ENCODE measurements at places on chromosomes 7 and 10.

DNA sequence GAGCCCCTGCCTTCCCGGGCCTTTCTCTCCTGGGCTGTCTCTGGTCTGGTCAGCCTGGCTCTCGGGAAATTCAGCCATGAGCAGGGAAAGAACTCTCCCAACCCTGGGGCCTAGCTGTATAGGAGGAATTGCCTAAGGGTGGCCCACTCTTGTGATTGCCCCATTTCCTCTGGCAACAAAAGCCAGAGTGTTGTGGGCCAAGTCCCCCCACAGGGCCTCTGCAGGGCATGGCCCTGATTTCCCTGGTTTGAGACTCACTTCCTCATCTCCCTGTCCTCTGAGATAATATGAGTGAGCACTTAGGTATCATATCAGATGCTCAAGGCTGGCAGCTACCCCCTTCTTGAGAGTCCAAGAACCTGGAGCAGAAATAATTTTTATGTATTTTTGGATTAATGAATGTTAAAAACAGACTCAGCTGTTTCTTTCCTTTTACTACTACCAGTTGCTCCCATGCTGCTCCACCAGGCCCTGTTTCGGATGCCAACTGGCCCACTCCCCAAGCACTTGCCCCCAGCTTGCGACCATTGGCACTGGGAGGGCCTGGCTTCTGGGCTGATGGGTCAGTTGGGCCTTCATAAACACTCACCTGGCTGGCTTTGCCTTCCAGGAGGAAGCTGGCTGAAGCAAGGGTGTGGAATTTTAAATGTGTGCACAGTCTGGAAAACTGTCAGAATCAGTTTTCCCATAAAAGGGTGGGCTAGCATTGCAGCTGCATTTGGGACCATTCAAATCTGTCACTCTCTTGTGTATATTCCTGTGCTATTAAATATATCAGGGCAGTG is 11.4 kb downstream of the IRF5 start:
- DNase-seq, result no peak

- no peak for DNase-seq
Observed at GRCh38 chr10:96719850-96720421, 378 bp downstream of the PIK3AP1 start.

DNA sequence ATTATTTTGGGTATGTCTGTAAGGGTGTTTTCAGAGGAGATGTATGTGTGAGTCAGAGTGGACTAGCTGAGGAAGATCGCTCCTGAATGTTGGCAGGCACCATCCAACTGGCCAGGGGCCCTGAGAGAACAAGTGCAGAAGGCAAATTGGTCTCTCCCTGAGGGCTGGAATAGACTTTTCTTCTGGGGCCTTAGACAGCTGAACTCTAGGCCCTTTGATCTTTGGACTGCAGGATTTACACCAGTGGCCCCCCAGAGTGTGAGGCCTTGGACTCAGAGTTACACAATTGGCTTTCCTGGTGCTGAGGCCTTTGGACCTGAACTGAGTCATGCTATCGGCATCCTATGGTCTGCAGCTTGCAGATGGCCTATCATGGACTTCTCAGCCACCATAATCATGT is 217.2 kb downstream of the REEP3 start:
- peak; percentile 27 for DNase-seq

GRCh38 chr10:48708144-48708543 is 23.5 kb downstream of the WDFY4 start:
- no peak for DNase-seq

- no peak for DNase-seq
Observed at GRCh38 chr10:12796401-12797160, 204.9 kb downstream of the CCDC3 start.

GRCh38 chr10:70940834-70941568 is 52.6 kb upstream of the PCBD1 start:
- no peak for DNase-seq

GRCh38 chr7:16765436-16765859 is 11.9 kb downstream of the TSPAN13 start:
- no peak for DNase-seq

GRCh38 chr10:11560076-11560709 is 51.3 kb downstream of the USP6NL start:
- DNase-seq, result no peak

DNA sequence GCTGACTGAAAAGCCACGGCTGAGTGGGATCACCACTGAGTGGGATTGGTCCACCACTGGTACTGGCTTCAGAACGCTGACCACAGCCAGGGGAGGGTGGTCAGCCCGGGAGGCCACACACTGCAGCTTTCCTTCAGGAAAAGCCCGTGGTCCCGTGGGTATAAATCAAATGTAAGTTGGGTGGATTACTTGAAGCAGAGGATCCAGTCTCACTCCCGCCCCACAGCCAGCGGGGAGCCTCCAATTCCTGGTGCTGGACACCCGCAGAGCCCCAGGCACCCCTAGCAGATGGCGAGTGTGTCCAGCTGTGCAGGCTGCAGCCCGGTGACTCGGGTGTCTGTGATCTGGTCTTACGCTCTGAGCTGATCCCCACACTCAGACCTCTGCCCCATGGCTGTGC is 231.1 kb upstream of the ZNF32 start:
- no peak for DNase-seq

GRCh38 chr7:134662871-134663205 is 16.2 kb downstream of the BPGM start:
- DNase-seq, result no peak

GRCh38 chr7:129055861-129056464 is 1.1 kb upstream of the TNPO3 start:
- no peak for DNase-seq

- no peak for DNase-seq
Observed at GRCh38 chr7:32892521-32893206, 1.1 kb upstream of the KBTBD2 start.

- DNase-seq, result no peak
Observed at GRCh38 chr10:125147971-125148439, 12.4 kb downstream of the CTBP2 start.

DNA sequence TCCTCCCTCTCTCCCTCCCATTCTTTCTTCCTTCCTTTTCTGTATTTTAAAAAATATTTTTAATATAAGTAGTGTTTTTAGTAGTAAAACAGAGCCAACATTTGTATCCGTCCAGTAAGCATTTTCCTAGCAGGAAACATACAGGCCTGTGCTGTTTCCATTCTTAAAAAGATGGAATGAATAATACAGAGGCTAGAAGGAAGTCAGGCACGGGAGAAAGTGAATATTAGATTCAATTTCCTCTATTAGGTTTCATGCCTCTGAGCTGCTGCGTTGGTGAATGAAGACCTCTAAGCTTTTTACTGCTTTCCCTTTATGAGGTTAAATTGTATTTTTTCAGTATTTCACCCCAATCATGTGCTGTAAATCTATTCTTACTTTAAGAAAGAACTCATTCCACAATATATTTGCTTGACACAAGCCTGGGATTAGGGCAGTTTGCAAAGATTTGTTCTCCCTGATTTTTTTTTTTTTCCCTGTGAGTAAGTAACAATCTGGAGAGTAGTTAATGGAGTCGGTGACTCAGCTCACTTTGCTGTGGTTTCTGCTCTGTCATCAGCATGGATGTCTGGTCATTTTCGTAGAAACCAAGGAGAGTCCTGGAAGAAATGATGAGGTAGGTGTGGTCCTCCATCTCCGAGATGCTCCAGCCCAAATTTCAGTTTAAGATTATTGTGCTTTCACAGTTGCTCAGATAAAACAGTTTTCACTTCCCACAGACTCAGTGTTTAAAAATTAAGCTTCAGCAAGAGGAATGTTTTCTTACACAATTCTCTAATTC is 76.1 kb upstream of the PITRM1 start:
- DNase-seq, result peak; percentile 85

GRCh38 chr10:29636178-29636577 is 1.4 kb upstream of the SVIL start:
- DNase-seq, result no peak

DNA sequence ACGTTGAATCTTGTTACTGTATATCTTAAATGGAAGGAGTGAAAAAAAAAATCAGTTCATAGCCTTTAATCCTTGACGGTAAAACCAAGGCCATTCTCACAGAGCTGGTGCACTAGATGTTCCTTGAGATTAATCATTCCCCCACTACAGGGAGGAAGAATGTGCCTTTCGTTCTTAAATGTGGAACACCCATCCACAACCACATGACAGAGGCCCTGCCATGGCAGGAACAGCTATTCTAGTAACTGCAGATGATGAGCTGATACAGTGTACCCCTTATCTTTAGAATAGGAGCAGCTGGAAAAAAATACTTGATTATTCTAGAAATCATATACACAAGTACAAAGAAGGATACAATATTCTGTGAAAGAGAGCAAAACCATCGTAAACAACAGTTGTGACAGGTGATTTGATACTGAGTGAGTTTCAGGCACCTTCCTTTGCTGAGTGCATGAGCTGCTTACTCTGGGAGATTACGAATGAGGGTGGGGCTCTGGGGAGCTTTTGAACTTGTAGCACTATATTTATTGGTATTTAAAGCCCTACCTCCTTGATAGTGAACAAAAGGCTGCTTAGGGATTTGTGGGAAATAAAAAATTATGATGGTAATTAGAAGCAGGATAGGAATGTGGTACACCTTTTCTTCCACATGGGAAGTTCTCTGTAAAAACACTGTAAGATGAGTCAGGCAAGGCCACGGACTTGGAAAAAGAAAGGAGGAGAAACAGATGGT is 244.4 kb upstream of the SLC26A5 start:
- DNase-seq, result no peak
